ENCODE measurements at places on chromosomes 1 and 21.
A peak's percentile ranks its signal among the peaks of the same experiment; 100 is the strongest.

DNA sequence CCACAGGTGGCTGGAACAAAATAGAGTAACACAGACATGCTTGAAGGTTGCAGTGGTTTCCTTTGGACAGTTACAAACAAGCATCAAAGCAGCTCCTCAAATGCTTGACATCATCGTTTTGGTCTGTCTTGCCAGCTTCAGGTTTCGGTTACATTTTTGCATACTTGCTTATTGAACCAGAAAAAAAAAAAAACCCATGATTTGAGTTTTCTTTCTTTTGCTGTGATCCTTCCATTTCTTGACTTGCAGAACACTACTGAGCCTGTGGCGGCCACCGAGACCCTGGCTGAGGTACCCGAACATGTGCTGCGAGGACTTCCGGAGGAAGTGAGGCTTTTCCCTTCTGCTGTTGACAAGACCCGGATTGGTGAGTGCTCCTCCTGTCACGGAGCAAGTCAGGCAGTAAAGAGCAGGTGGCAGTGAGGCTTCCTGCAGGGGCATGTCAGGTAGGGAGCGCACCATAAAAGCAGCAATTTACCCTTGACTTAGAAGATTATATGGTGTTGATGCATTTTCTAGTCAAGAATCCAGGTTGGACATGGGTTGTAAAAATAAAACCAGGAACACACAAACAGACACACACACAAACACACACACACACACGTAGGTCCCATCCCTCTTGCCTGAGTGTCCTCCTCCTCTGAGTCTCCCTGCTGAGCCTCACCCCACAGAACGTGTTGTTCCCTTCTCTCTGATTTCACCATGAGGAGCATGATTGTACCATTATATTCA lies 30.9 kb downstream of the PRDM2 start:
- peak; percentile 31 for DNase-seq

DNA sequence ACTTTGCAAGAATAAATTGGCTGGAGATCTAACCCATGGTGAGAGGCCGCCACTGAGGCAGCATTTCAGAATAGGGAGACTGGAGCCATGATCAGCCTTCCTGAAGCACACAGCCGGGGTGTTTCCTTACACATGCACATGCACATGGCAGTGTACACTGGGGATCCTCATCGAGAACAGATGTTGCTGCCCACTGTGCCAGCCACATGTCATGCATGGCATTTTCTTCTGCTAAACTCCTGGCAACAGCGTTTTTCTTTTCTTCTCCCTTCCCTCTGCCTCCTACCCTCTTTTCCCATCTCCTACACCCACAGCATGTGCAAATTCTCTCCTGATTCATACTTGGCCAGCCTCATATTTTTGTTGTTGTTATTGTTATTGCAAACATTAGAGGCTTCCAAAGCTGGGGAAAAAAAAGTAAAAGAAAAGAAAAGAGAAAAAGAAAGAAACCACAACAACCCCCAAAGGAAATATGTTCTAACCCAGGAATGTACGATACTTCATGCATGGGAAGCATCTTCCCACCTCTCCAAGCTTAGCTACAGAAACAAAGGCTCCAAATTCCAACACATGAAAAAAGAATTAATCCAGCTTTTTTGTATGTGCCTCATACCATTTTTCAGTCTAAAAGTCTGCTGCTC lies 344.0 kb downstream of the ASTN1 start:
- no peak for DNase-seq

GRCh38 chr1:247175458-247175857 lies 3.6 kb upstream of the ZNF124 start:
- DNase-seq = no peak

DNA sequence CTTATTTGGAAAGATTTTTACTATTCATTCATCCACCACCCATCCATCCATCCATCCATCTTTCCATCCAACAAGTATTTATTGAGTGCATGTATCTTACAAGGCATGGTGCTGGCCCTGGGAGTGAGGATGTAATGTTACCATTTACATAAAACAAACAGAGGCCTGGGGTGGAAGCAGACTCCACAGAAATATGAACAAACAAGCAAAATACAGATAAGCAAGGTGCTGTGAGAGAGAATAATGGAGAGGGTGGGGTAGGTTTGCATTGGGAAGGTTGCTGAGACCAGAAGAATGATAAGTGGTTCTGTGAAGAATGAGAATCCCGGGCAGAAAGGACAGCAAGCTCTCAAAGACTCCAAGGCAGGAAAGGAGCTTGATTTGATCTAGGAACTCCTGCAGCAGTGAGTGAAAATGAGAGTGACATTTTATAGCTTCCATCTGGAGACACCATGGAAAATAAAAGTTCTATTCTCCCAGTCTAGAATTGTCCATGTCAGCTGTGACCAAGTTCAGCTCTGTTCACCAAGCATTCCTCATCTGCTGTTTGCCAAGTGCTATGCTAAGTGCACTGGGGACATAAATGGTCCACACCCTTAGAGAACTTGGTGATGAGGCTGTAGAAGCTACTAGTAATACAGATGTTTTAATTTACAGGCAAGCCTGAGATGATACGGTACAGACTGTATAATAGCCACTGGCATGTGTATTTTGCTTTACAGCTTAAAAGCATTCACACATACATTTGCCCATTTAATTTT lies 75.3 kb downstream of the PEX14 start:
- peak; percentile 24 for DNase-seq

DNA sequence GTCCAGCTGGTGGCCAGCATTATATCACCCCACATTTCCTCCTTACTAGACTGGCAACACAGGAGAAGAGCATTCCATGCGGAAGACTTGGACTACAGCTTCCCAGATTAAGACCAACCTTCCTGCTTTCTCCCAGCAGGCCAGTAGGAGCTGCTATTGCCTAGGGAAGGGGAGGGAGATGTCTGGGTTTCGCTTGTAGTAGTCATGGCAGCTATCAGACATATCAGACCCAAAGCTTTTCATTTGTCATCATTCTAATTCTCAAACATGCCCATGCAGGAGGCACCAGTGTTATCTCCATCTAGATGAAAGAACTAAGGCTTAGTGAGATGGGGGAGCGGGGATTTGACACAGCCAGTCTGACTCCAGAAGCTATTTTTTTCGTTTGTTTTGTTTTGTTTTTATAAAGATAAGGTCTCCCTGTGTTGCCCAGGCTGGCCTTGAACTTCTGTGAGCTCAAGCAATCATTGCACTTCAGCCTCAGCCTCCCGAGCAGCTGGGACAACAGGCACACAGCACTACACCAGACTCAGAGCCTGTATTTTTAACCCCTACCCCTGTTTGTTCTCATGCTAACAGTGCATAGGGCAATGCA lies 4.5 kb downstream of the PLA2G2A start:
- DNase-seq = peak; percentile 17

- DNase-seq = no peak
These were observed 42.7 kb downstream of the APP start for GRCh38 chr21:26127918-26128317.

DNA sequence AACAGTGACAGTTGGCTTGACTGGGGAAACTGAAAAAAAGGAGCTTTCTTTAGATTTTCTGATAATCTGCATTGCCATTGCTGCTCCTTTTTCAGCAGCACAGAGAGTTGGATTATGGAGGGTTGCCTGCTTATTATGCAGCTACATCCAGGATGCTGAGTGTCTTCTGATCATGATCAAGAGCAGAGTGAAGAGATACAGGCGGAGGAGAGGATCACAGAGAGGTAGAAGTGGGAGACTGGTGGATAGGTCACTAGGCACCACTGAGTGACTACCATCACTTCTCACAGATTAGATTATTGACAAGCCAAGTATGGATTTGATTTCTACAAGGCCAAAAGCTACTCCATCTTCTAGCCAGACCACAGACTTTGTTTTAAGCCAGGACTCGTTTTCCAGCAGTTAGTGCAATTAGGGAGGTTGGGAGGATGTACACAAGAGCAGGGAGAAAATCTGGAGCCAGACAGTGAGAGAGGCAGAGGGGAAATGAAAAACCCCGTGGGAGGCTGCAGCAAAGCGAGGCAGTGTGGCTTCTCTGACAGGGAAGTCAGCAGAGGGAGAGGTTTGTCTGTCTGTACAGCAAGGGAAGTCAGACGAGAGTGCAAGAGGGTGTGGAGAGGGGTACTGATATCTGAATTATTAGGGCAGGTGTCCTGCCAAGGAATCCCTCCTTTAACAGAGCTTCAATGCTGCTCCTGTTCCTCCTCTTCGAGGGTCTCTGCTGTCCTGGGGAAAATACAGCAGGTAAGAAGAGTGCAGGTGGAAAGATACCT lies at the start of gene CD1E:
Gene CD1E, plus strand, starts transcription at position 592 of the 773 bp plus-strand sequence. Its CDS starts 95 bp downstream, at position 687.
- no peak for DNase-seq

DNA sequence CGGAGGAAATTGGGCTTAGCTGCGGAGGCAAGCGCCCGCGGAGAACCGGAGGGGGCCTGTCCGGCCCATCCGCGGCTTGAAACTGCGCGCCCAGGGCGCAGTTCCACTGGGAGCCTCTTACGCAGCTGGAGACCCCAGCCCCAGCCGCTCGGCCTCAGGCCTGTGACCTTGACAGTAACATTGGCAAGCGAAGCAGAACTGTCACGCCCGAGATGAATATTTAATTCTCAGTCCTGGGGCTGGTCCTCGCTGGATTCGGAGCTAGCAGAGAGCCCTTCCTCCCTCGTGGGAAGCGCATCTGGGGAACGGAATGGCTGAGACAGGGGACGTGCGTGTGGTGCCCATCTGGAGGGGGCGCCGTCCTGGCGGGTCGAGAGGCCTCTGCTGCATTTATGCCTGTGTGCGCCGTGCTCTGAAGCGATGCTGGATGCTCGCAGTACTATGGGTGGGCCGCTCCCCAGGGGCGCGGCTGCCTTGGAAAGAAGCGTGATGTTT lies 928 bp downstream of the SLC6A17 start:
- DNase-seq = no peak

GRCh38 chr1:4976859-4977440 lies 322.5 kb downstream of the AJAP1 start:
- no peak for DNase-seq
